ENCODE measurements at places on chromosomes 12 and 14. TPM values are rescaled to one million over a fixed set of nuclear protein-coding genes. Genes with fewer than 3 reads are reported as not detected.

ZDHHC22 gene
- polyA plus RNA-seq, result 0.16 TPM

WASHC3 gene
- polyA plus RNA-seq, result 39.1 TPM

AQP6 gene
- not detected for polyA plus RNA-seq

NEUROD4 gene
- not detected for polyA plus RNA-seq

TMEM263 gene
- polyA plus RNA-seq, result 33.4 TPM

NYNRIN gene
- polyA plus RNA-seq, result 0.17 TPM

MIPOL1 gene
- 5.2 TPM for polyA plus RNA-seq

METTL1 gene
- polyA plus RNA-seq, result 63.0 TPM

PMCH gene
- not detected for polyA plus RNA-seq

DCN gene
- polyA plus RNA-seq, result not detected

KRT6C gene
- not detected for polyA plus RNA-seq

TMEM179 gene
- 0.63 TPM for polyA plus RNA-seq

RPAP3 gene
- polyA plus RNA-seq, result 51.6 TPM

MYRFL gene
- polyA plus RNA-seq, result 0.04 TPM

KLC1 gene
- 82.9 TPM for polyA plus RNA-seq

IL25 gene
- polyA plus RNA-seq, result not detected

CCDC77 gene
- polyA plus RNA-seq, result 15.4 TPM

NUDT4 gene
- polyA plus RNA-seq, result 18.6 TPM

PZP gene
- not detected for polyA plus RNA-seq

ORMDL2 gene
- 82.9 TPM for polyA plus RNA-seq

CRACR2A gene
- 1.8 TPM for polyA plus RNA-seq

PAPLN gene
- 5.0 TPM for polyA plus RNA-seq

AJUBA gene
- polyA plus RNA-seq, result 68.0 TPM

ANKRD33 gene
- not detected for polyA plus RNA-seq

SYT1 gene
- 14.3 TPM for polyA plus RNA-seq

TGM1 gene
- polyA plus RNA-seq, result 1.4 TPM

C3AR1 gene
- not detected for polyA plus RNA-seq

SMOC1 gene
- 10.0 TPM for polyA plus RNA-seq

ABCC9 gene
- not detected for polyA plus RNA-seq

TEX52 gene
- not detected for polyA plus RNA-seq

NXPH4 gene
- 3.5 TPM for polyA plus RNA-seq

ARF3 gene
- 133 TPM for polyA plus RNA-seq

CLSTN3 gene
- 17.4 TPM for polyA plus RNA-seq

LTBR gene
- 90.4 TPM for polyA plus RNA-seq

MYO1H gene
- polyA plus RNA-seq, result not detected

IL26 gene
- not detected for polyA plus RNA-seq

DEPDC4 gene
- 2.3 TPM for polyA plus RNA-seq

TMEM119 gene
- not detected for polyA plus RNA-seq

GLRX5 gene
- polyA plus RNA-seq, result 50.9 TPM

AQP5 gene
- not detected for polyA plus RNA-seq

GPR135 gene
- 1.5 TPM for polyA plus RNA-seq

VDR gene
- 1.9 TPM for polyA plus RNA-seq

STXBP6 gene
- polyA plus RNA-seq, result 1.6 TPM

CNIH1 gene
- polyA plus RNA-seq, result 337 TPM

AKAP6 gene
- polyA plus RNA-seq, result 0.22 TPM

FOXG1 gene
- polyA plus RNA-seq, result 0.07 TPM

LRP1-AS gene
- not detected for polyA plus RNA-seq

Data from A549 (cell line).